NCI-H526 (cell line): ENCODE measurements at places on chromosomes 1 and 21.
A peak's percentile ranks its signal among the peaks of the same experiment; 100 is the strongest.

DNA sequence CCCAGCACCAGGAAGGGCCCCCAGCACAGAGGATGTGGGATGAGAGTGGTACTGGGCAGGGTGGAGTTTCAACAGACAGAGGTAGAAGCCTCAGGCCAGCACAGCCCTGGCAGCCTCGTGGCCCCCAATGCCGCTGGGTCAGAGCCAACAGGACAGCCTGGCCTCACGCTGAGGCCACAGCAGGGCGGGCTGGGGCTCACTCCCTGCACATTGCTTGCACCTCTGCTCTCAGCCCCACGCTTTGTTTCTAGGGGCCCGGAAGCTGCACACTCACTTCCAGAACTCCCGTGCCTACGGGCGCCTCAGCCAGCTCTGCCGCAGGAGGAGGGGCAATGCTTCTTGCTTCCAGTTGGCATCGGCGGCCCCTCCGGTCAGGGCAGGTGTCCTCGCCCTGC lies 72.9 kb downstream of the SIK1 start:
- no peak for DNase-seq

DNA sequence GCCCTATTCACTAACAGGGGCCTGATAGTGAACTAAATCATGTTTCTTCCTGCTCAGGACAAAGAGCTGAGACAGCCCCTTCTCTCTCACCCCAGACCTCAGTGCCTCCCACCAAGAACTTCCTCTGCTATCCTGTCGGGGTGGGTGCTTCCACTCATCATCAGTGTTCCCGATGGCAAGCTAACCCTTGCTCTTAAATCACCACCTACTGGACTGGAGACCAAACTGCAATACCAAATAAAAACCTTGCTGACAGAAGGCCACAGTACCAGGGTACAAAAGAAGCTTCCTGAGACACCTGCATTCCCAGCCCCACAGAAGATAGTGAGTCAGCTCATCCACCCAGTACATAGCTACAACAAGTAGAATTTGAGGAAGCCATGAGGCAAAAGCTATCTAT lies 799.5 kb downstream of the LTN1 start:
- DNase-seq = no peak

- no peak for DNase-seq
Observed at GRCh38 chr1:193009501-193009900, 49.7 kb downstream of the UCHL5 start.

- no peak for DNase-seq
Observed at GRCh38 chr1:3656450-3657095, 4.3 kb downstream of the TP73 start.

DNA sequence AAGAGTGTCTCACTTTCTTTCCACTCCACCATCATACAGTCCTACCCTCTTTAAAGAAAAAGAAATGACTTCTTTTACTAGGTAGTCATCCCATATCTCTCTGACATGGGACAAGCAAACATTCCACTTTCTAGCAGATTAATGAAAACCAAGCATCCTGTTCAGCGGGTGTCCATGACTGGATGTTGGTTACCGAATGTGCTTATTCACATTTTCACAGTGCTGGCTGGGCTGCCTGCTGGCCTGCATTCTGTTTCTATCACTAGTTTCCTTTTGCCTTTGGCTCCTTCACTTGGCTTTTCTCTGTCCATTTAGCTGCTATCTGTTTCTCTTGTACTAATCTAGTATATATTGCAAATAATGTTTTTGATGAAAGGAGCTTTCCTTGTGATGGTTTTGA lies 598.4 kb downstream of the RWDD3 start:
- no peak for DNase-seq

DNA sequence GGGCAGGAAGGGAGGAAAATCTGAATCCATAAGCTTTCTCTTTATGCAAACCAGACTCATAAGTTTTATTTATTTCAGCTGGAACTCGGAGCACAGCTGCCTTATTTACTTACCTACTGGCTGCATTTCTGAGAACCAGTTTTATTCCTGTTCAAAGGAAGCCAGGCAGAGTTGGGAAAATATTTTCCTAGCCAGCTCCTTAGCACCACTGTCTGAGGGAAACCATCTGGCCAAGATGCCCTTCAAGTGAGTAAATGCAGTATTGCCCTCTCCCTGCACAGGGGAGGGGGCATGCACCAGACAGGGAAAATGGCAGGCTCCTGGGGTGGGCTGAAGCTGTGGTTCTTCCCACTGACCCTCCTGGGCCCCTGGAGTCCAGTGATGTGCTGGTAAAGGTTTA lies 28.9 kb upstream of the FMOD start:
- DNase-seq = no peak

GRCh38 chr1:225597926-225598575 lies 54.9 kb downstream of the ENAH start:
- no peak for DNase-seq

DNA sequence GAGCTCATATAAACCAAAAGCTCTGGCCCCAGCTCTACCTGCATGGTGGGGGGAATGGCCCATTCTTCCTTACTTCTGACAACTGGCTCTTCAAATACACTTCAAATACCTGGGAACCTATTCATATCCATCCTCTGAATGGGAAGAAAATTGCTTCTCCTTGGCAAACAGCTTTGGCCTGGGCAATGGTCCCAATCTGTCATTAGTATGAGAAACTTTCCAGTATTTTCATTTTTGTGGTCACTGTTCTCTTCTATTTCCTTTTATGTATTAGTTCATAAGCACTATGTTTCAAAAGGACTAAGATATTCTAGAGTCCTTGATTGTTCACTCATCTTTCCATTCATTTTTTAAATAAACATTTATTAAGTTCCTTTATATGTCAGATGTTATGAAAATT lies 5.2 kb upstream of the HSD3B2 start:
- no peak for DNase-seq

DNA sequence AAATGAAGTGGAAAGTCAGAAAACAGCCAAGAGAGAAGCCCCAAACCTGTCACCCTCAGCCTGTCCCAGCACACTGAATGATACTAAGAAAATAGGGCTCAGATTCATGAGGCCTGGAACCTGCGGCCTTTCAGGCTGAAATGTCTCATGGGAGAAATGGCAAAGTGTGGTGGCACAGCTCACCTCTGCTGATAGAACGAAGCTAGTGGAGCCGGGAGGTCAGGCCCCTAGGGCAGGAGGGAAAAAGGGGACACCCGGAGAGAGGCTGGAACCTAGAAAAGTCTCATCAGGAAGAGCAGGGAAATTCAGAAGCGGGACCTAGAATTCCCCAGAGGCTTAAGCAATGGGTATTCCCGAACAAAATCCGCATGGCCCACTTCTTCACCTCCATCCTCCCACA lies 107.1 kb downstream of the BCAR3 start:
- no peak for DNase-seq

DNA sequence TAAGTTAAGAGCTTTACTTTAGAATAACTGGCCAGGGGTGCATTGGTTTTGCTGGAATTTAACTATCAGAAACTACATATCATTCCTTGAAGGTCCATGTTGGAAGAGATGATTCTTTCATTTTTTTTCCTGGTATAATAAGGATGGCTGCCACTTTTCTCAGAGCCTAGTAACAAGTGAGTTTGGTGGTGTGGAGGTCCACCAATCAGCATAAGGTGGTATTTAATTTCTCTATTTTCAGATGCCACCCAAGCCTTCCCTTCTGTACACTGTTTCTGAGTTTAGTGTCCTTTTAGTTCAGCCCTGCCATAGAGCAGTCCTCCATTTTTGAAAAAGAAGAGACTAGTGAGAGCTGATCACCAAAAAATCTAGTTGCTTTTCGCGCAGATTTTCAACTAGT lies 386.3 kb downstream of the USP25 start:
- no peak for DNase-seq

GRCh38 chr1:221806984-221807383 lies 65.1 kb upstream of the DUSP10 start:
- DNase-seq = no peak

GRCh38 chr1:85471558-85471957 lies 6.6 kb upstream of the DDAH1 start:
- no peak for DNase-seq

DNA sequence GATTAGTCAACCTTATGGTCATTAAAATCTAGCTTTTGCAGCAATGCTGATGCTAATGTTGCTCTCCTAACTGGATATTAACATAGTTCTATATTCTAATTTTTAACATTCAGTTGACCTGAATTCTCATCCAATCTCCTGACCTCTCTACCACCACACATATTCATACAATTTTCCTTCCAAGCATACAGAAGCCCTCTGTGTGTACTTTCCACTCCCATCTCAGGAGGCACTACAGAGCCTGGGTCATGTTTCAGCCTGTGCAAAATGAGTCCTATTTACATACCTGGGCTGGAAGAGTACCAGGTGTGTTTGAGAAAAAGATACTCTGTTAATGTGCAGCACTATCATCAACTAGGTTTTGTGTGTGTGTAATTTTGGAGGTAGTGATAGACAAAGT lies 486.3 kb downstream of the NEGR1 start:
- peak; percentile 86 for DNase-seq

GRCh38 chr1:63641615-63642014 lies 48.4 kb downstream of the PGM1 start:
- DNase-seq = no peak

GRCh38 chr1:62233926-62234450 lies 39.3 kb downstream of the L1TD1 start:
- DNase-seq = no peak

GRCh38 chr1:54543729-54544496 lies 4.1 kb upstream of the ACOT11 start:
- DNase-seq = no peak

DNA sequence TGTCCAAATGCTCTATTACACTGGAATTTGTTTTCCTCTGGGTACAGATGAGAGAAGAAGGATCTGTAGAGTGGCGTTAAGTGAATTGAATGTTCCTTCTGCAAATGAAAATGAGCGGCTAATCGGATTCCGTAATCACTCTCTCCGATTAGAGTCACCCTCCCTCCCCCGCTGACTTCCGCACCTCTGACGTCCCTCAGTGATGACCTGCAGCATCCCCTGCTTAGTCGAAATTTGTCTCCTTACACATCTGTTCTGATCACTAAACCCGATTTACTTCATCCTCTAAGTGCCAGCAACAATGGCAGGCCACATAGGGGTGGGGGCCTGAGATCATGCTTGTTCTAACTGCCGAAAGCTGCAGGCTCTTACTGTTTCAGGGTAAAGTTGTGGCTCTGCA lies 378.7 kb downstream of the SEC16B start:
- DNase-seq = no peak

- no peak for DNase-seq
Observed at GRCh38 chr1:90223401-90223800, 228.5 kb downstream of the ZNF326 start.

DNA sequence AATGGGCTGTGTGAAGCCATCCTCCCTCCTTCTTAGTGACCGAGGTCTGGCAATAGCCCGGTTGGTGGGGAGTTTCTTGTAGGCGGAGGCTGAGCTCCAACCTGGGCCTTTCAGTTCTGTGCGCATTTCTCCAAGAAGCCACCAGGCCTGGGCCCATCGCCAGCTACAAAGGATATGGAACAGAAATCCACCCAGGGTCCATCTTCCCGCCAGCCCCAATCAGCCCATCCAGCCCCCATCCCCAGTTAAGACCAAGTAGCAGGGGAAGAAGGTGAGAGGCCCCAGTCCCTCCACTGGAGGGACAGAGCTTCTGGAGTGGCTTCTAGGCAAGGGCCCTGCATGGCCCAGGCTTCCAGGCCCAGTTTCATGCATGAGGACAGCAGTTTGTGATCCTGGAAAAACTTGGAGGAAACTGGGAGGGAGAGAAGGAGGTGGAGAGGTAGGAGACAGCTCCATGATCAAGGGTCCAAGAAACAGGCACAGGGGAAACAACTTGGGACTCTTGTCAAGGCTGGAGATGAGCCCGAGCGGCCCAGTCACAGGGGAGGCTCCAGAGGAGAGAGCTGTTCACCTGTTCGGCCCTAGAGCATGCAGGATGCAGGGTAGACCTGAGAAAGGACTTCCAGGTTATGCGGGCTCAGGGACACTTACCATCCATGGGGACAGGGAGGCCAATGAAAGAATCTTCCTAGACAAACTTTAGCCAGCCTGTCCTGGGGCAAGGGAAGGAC lies 261.2 kb downstream of the PTPRU start:
- no peak for DNase-seq

DNA sequence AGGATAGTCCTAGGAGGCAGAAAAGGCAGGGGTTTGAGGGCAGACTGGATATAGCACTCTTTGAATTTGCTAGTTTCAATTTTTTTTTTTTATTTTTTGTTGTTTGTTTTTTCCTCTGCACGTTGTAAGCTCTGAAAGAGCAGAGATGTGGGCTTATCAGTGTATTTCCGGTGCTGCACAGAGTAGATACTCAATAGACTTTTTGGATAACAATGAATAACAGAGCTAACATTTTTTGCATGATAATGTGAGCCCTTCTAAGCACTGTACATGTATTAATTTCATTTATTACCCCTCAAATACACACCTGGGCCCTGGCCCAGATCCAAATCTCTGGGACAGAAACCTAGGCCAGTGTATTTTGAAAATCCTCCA lies 17.1 kb upstream of the PARP1 start:
- DNase-seq = no peak

DNA sequence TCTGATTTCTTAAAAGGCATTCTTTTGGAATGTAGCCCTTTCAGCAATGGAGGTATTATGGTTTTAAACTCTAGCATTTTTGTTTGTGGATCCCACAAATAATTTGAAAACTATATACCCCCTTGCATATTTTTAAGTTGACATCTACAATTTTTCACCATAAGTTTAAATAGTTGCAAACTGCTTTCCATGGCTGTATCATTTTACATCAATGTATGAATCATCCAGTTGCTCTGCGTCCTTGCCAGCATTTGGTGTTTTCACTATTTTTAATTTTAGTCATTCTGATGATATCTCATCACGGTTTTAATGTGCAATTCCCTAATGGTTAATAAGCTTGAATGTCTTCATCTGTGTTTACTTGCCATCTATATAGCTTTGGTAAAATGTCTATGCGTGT lies 20.7 kb downstream of the DIPK1A start:
- DNase-seq = no peak

DNA sequence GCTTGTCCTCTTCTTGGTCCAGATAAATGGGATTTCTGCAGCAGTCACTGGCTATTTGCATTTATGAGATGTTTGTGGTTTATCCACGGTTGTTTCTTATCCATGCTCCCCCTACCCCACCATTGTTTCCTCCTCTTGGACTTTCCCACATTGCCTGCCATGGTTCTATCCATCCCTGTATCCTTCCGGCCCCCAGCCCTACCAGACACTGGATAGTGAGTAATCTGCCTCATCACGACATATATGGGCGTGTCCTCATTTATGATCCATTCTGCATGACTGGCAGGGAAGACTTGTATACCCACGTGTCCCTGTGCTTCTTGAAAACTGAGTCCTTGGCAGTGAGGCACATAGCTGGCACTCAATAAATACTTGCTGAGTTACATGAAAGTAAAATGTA lies 40.1 kb downstream of the CACNA1S start:
- DNase-seq = no peak

DNA sequence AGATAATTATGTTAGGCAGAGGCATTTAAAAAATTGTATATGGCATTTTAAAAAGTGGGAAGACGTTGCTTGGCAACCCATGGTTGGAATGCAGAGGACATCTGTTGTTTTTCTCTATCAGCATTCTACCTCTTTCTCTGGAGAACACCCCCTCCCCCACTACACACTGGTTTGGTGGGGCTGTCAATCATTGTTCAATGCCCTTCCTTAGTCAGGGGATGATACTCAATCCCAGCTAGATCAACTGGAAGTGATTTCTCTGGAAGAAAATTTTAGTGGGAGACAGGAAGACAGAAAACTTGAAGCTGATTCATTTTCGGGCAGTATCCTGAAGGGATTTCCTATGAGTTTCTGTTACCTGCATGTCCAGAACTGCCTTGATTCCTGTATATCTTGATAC lies 35.7 kb upstream of the CAP1 start:
- no peak for DNase-seq
